ENCODE measurements at places on chromosomes 3 and 15. TPM values are rescaled to one million over a fixed set of nuclear protein-coding genes. Genes with fewer than 3 reads are reported as not detected.

The GHSR gene
- total RNA-seq = not detected

The HYAL1 gene
- total RNA-seq = 0.36 TPM

The TRPM1 gene
- not detected for total RNA-seq

DNA sequence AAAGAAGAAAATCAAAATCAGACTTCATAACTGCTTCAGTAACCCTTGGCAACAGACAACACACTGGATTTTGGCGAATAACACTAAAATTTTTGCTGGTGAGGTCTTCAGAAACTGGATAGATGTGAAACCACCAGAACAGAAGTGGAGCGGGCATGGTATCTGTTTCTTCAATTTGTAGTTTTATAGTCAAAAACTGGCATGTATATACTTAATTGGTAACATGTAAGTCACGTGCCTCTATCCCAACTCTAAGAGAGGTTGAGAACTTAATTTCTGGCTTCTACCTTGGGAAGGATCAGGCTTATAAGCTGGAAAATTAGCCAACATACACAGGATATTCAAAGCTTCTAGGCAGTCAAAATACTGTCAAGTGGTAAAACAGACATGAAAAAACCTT, 172.6 kb upstream of the CHL1 start:
- no peak for DNase-seq

GRCh38 chr15:76974456-76975036, 20.4 kb upstream of the PSTPIP1 start:
- DNase-seq = no peak

- DNase-seq = no peak
Observed at GRCh38 chr3:260898-261297, 64.3 kb downstream of the CHL1 start.

- DNase-seq = no peak
Observed at GRCh38 chr15:100118546-100118945, 223.2 kb downstream of the ADAMTS17 start.

- peak; percentile 48 for DNase-seq
Observed at GRCh38 chr3:51942603-51943450, 664 bp downstream of the PARP3 start.

GRCh38 chr3:179398574-179399231, 51.2 kb downstream of the MFN1 start:
- no peak for DNase-seq

DNA sequence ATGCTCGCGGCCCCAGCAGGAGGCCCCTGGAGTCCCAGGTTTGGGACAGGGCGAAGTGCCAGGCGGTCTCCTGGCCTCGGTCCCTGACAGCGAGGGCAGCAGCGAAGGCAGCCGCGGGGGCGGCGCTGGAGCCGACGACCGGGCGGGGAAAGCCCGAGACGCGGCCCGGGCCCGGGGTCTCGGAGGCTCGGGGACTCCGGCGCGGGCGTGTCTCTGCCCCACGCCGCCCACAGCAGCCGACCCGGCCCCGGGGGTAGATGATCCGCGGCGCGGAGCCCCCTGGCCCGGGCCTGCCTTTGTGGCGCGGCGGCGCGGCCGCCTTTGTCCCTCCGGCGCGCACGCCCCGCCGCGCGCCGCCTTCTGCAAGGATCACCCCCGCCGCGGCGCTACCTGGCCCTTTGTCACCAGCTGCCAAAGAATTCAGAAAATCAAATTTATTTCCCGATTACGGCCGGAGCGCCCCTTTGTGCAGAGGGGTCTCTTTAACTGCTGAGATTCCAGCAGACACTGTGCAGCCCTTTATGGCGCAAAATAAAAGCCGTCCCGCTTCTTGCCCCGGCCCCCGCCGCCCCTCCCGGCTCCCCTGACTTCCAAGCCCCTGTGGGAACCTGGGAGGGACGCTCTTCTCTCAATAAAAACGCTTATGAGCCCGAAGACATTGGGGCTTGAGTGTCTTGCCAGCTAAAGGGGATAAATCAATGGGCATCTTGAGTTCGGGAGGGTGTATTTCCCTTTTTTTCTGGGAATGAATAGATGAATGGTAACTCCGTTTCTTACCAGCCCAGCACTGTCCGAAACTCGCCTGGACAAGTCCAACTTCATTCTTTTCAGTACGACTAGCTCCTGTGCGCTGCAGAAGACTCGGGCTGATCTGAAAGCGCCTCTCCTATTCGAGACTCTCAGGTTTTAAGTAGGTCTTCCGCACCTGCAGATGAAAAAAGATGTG, 68.4 kb downstream of the HES1 start:
- DNase-seq = no peak

GRCh38 chr3:59412516-59412915, 362.7 kb upstream of the CFAP20DC start:
- no peak for DNase-seq

DNA sequence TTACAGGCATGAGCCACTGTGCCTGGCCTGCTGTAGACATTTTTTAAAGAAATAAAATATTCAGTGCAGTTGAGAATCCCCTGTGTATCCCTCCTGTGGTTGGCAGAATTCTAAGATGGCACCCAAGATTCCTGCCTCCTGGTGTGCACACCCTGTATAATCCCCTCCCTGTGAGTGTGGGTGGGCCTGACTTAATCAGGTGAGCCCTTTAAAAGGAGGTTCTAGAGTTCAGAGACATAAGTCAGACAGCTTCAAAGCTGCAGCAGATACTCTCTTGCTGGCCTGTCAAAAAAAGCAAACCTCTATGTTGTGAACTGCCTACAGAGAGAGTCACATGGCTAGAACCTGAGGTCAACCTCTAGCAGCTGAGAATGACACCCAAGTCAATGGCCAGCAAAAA, 7.0 kb upstream of the VIPR1 start:
- no peak for DNase-seq

DNA sequence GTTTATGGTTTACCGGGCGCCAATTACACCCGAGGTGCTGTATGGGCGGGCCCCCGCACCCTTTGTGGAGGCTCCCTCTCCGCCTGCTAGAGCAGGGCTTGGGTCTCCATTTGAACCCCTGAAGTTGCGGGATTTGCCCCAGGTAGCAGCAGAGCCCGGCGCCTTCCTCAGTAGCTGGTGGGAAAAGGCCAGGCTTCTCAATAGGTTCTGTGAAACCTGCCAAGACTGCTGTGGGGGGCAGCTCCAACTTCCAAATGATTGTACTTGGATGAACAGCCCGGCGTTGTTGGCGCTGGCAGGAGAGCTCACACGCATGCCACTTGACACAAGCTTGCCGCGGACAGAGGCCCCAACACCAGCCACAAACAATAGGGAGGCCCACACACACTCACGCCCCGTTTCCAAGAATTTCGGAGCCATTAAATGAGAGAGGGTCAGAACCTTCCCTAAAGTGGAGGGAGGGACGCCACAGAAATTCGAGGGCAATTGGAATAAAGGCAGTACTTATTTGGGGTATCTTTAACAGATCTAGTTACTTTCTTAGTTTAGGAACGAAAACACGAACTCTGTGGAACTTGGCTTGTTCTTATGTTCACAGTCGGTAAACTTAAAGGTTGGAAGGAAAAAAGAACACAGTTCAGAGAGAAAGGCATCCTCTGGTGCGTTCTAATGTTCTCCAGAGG, 1.4 kb downstream of the EPHB3 start:
- no peak for DNase-seq
